T-helper 2 cell treated with Interferon-gamma antibody and Interleukin-4, amounts not matched to agents 5 μg/mL and 100 μg/mL, for 36 hours (primary cell): ENCODE measurements at places on chromosomes 5 and 9.

GRCh38 chr9:70250221-70250620 is 8.6 kb upstream of the SMC5 start:
- no peak for DNase-seq

- DNase-seq = no peak
Measured at GRCh38 chr5:14663734-14664269, 716 bp upstream of the OTULIN start.

- DNase-seq = no peak
Measured at GRCh38 chr5:123520677-123521247, 8.8 kb downstream of the CSNK1G3 start.

DNA sequence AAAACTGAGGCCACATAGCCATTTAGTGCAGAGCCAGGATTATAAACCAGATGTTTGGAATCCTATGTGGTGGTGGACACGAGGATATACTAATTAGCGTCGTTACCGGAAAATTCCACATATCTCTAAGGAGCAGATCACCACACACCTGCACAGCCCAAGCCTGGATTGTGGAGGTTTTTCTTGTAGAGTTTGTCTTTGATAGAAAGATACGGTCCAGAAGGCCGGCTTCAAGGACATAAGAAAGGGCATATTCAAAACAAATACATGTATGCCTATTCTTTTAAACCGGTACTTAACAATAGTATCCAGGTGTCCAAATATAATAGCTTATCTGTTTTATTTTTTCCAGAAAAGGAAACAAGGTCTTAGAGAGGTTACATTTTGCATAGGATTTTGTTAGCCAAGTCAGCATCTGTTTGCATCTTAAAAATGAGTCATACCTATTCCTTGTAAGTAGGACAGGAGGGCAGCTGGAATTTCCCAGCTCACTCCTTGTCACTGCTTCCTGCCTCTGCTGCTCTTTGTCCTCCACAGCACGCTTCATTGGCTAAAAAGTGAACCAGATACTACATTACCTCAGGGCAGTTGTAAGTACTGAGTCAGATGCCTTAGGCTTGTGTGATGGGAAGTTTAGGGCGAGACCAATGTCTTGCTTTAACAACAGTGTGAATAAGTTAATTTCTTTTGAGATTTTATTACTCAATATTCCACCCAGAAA is 3.6 kb downstream of the TMC1 start:
- DNase-seq = peak; percentile 64

DNA sequence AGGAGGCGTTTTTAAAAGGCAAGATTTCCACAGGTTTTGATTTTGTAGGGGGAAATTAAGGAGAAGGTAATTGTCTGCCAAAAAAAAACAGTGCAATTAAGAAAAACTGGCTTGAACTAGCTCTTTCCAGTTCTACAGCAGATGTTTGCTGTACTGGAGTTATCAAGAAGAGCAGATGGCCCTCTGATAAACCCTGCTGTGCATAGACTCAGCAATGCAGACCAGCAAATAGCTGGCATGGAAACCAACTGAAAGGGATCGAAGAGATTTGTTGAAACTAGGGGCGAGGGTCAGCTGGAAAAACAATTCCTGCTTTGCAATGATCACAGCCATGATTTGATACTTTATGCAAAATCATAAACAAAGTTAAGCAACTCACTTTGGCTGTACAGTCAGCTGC is 17.8 kb upstream of the BHMT start:
- no peak for DNase-seq

DNA sequence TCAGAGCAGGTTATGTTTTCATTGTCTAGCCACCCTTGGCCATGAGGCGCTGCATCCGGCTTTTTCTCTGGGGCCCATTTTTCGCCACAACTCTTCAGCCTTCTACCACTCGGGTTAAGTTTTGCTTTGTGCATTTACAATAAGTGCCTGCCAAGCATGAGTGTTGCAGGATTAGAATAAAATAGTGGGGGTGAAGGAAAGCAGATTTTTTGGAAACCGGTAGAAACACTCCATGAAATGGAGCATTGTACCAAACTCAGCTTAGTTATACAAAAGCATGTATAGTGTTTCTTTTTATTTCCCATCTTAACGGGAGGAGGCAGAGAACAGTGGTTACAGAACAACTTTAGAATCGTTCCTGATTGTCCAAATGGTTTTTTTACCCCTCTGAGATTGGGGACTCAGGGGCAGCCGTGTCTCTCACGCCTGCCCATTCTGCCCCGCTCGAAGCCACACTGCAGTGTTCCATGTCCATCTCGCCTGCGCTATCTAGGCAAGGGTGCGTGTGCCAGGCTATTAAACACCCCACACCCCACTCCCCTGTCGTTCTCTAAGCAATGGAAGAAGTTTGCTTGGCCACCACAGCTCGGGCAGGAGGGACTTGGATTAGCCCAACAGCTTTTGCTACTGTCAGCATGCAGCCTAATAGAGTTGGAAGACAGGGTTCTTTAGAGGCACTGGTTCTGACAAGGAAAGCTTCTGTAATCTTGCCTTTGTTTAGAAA is 268.8 kb upstream of the WWC1 start:
- DNase-seq = no peak

DNA sequence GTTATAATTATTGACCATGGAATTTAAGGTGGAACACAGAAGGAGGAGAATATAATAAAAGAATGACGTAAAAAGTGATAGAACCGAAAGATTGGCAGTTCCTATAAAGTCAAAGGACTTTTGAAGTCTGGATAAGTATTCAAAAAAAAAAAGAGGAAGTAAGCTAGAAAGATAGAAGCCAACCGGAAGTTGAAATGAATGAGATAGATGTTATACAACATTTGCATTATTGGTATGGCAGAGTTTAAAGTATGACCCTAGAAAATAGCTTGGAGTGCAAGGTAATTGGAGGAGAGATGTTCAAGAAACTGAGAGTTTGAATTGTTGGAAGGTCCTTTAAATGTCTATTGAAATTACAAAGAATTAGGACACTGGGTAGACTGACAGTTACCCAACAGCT is 293.6 kb downstream of the FER start:
- no peak for DNase-seq

- peak; percentile 67 for DNase-seq
Measured at GRCh38 chr5:67209141-67209771, 12.7 kb upstream of the CD180 start.

DNA sequence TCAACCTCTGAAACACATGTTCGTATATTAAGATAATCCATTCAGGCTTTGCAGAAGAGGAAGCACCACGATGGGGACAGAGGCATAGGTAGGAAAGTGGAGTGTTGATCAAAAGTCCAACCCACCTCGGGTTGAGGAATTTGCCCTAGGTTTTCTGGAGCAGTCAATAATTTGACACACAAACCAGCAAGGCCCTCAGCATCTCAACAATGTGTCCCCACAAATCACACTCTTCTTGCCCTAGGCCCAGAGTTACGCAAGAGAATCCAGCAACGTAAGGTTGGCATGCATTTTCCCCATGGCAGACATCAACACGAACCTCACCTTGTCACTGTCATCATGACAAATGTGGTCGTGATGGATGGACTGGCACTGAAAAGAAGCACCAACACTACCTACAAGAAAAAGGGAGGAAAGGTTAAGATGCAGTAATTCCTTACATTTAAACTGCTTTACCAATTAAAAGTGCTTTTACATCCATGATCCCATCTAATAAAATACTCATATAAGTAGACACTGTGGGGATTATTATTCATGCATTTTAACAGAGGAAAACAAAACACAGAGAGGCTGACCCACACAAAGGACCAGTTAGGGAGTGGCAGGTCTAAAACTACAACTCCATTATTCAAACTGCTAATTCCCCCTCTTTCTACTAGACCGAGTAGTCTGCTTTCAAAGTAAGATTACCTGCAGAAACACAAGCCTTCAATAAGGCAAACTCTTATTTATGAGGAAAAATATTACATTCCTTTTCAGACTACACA is 24.4 kb upstream of the RNF38 start:
- DNase-seq = no peak

DNA sequence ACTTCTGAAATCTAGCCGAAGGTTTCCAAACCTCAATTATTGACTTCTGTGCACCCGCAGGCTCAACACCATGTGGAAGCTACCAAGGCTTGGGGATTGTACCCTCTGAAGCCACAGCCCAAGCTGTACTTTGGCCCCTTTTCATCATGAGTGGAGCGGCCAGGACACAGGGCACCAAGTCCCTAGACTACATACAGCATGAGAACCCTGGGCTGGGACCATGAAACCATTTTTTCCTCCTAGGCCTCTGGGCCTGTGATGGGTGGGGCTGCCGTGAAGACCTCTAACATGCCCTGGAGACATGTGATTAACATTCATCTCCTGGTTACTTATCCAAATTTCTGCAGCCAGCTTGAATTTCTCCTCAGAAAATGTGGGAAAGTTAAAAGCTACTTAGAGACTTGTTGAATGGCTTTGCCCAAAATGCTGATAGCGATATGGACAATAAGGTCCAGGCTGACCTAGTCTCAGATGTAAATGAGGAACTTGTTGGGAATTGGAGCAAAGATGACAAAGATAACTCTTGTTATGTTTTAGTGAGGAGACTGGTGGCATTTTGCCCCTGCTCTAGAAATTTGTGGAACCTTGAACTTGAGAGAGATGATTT is 34.1 kb upstream of the CPLANE1 start:
- DNase-seq = no peak

- no peak for DNase-seq
Measured at GRCh38 chr5:159805021-159805420, 111.3 kb upstream of the ADRA1B start.

- no peak for DNase-seq
Measured at GRCh38 chr5:89950234-89950633, 459.3 kb downstream of the CETN3 start.

GRCh38 chr5:113296676-113297075 is 138.1 kb downstream of the TSSK1B start:
- no peak for DNase-seq

DNA sequence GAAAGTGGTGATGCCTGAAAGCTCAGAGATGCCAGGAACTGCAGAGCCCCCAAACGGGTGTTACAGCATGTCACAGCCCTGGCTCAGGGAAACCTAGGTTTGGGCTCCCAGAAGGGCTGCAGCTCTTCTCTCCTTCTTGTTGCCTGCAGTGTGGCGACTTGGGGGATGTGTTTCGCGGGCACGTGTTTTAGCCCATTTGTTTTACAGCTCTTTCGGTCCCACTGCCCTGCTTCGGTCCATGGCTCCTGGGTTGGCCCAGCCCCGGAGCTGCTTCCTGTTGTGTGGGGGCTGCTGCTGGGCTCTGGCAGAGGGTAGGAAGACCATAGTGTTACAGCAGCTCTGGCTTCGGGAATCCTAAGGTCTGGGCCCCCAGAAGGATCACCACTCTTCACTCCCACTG is 222.9 kb upstream of the RIOK2 start:
- DNase-seq = no peak

DNA sequence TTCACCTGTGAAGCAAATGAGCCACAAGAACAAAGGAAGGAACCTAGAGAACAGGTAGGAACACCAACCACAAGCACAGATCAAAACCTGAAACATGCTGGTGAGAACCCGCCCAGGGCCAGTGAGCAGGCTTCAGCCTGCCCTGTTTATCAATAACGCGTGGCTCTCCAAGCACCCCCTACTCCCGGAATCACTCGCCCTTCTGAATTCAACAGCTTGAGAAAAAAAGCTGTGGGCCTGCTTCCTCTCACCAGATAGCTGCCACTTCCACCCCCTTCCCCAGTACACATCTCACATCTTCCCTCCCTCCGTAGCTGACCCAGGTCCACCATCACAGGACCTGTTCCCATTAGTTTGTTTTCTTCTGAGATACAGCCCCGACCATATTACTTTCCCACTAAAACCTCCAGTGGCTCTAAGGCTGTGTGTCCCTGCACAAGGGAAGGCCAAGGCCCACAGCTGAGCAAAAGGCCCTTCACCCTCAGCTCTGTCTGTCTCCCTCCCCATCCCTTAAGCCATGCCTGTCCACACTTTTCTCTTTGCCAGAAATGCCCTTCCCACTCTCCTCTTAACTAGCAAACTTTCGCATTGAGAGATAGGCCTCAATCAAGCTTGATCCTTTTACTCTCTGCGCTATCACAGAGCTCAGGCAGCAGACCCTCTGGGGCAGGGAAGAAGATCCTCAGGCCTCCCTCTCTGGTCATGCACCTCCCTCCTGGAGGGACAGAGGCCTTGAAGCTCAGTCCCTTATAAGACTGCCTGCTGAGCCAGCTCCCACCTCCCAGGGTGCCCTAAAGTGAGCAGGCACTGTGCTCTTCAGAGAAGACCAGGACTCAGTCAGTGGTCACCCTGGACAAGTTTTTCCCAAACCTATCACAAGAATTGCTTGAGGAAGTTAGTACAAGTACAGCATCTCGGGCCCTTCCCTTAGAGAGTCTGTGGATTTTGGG is 30.1 kb downstream of the B4GALT1 start:
- no peak for DNase-seq

DNA sequence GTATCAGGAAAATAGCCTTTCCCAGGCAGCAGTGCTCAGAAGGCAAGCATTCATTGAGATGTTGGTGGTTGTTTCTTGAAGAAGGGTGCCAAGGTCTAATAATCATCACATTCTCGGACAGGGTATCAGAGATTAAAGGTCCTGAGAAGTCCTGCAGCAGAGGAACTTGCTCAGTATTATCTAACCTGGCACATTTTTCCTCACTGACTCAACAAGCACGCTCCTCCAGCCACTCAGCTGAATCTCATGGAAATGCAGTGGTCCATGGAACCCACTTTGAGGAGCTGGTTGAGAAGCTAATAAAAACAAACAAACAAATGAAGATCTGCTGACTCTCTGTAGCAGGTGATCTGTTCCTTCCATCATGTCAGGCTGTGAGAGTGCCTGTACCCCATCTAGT is 35.3 kb upstream of the ICE1 start:
- no peak for DNase-seq

GRCh38 chr5:43242196-43242595 is 50.2 kb downstream of the NIM1K start:
- DNase-seq = no peak

DNA sequence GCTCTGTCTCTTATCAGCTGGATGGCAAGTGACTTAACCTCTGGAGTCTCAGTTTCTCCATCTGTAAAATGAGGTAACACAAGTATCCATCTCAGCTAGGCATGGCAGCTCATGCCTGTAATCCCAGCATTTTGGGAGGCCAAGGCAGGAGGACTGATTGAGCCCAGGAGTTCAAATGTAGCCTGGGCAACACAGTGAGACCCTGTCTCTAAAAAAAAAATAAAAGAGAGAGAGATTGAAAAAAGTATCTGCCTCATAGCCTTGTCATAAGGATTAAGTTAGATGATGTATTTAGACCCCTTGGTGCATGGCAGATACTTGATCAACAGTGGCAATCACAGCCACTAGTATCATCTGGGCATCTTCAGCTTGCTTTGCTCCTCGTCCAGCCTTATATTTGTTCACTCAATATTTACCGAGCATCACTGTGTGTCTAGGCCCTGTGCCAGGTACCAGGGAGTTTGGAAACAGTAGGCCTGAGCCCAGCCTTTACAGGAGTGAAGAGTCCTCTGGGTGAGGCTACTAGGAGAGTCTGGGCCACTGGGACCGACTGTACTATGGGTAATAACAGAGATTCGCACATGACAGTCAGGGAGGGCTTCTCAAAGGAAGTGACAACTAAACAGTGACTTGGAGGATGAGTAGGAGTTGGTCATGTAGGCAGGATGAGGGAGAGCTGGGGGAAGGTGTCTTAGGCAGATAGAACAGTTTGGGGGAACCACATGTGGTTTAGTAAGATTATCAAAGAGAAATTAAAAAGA is 34.2 kb downstream of the CORO2A start:
- no peak for DNase-seq

- DNase-seq = no peak
Measured at GRCh38 chr5:75707911-75708509, 9.2 kb downstream of the POC5 start.

GRCh38 chr9:36993933-36994764 is 39.9 kb downstream of the PAX5 start:
- DNase-seq = no peak

- DNase-seq = no peak
Measured at GRCh38 chr5:178176791-178177190, 10.4 kb downstream of the GMCL2 start.
